Islet precursor cell (in vitro differentiated cells): ENCODE measurements at places on chromosomes 11 and 22.

- DNase-seq: no peak
These were observed 1.2 kb downstream of the HIKESHI start for GRCh38 chr11:86303257-86303656.

- DNase-seq: no peak
These were observed 28.4 kb downstream of the ARFGAP2 start for GRCh38 chr11:47148270-47148669.

DNA sequence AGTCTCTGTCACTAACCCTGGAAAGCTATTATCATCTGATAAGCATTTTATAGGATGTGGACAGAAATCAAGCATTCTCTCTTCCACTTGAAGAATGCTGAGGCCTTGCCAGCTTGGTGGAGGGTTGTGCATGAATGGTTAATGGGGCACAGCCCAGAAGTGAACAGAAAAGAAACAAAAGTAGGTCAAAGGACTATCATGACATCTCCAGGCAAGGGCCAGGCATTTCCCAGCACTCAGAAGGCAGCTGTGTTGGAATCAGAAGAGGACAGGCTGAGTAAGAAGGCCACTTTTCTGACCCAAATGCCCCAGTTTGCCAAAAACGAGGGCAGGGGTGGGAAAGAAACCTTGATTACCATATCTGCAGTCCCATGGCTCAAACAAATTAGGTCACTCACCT is 12.4 kb downstream of the TENM4 start:
- no peak for DNase-seq

DNA sequence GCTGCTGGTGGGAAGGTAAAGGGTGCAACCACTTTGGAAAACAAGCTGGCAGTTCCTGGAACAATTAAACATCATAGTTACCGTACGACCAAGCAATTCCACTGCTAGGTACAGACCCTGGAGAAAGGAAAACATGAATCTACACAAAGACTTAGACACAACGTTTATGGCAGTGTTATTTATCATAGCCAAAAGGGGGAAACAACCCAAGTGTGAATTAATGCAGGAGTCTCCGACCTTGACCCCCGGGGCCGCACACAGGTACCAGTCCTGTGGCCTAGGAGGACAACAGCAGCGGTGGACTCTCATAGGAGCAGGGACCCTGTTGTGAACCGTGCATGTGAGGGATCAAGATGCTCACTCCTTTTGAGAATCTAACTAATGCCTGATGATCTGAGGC is 22.5 kb downstream of the PRDM10 start:
- DNase-seq: no peak

- DNase-seq: no peak
These were observed 35.2 kb upstream of the USP47 start for GRCh38 chr11:11806586-11806985.

DNA sequence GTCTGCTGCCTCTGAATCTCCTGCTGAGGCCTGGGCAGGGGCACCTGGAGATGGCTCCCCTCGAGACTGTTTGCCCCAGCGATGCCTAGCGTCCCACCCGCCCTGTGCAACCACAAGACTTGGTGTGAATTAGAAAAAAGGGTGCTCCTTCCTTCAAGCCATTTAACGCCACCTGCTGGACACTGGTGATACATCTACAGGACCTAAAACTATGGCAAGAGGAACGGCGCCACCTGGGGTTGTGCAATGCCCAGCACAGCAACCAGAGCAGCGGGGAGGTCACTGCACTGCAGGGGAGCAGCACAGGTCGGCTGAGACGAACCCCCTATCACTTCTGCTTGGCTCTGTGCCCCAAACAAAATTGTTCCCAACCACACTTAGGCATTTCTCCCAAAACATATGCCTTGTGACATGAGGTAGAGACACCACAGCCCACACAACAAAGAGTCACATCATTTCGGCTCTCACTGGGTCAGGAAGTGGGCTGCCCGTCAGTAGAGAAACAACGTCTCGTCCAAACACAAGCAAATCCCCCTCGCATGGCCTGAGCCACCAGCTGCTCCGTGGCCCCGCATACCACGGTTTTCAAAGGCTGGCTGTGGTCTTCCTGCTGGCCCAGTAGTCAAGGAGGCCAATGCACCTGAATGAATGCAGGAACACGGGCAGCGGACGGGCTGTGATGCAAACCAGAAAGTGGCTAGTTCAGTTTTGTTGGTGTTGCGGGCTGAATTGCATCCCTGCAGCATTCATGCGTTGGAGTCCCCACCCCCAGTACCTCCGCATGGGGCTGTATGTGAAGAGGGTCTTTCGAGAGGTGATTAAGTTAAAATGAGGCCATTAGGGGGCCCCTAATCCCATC is 171.9 kb downstream of the SHANK2 start:
- DNase-seq: peak; percentile 81

DNA sequence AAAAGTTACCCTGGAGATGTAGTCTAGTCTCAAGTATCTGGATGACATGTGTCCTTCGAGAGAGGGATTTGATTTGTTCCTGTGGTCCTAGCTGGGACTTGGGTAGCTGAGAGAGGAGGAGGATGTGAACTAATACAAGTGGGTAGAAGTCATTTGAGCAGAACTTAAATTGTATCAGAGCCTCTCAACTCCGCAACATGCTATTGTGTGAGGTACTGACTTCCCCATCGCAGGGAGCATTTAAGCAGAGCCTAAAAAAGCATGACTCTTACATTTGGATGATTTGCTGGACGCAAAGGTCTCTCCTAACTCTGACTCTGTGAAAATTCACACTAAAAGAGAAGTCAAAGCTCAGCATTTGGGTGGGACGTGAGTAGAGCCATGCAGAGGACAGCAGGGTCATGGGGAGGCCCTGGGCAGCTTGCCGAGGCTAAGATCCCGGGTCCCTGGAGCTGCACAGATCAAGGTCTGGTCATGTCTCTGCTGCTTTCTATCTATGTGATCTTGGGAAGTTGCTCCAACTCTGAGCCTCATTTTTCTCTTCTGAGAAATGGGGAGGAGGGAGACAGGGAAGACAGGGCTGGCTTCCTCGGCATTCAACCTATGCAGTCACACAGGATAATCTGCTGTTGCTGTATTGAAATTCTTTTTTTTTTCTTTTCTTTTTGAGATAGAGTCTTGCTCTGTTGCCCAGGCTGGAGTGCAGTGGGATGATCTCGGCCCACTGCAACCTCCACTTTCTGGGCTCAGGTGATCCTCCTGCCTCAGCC is 44.9 kb downstream of the CD82 start:
- no peak for DNase-seq

DNA sequence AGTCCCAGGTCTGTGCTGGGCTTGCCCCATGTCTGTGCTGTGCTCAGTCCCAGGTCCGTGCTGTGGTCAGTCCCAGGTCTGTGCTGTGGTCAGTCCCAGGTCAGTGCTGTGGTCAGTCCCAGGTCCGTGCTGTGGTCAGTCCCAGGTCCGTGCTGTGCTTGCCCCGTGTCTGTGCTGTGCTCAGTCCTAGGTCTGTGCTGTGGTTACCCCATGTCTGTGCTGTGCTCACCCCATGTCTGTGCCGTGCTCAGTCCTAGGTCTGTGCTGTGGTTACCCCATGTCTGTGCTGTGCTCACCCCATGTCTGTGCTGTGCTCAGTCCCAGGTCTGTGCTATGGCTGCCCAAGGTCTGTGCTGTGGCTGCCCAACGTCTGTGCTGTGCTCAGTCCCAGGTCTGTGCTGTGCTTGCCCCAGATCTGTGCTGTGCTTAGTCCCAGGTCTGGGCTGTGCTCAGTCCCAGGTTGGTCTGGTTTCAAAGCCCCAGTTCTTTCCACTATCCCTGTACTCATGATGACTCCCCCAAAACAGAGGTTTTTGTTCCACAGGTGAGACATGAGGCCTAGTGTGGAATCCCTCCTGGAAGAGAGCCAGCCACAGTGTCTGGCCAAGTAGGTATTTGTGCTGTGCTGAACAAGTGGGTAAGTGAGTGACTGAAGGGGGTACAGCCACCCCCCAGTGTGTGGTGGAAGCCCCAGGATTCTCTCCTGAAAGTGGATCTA is 34.8 kb downstream of the IRAG1 start:
- DNase-seq: peak; percentile 54

DNA sequence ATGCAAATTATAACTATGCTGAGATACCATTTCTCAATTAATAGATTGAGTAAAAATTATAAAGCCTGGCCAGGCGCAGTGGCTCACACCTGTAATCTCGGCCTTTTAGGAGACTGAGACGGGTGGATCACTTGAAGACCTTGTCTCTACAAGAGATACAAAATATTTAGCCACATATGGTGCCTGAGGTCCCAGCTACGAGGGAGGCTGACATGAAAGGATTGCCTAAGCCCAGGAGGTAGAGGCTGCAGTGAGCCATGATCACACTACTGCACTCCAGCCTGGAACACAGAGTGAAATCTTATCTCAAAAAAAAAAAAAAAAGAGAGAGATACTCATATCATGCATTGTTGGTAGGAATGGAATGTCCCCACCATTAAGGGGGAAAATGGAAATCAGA is 142.4 kb downstream of the RCN1 start:
- DNase-seq: no peak

- no peak for DNase-seq
These were observed 489.5 kb downstream of the DLG2 start for GRCh38 chr11:85137597-85137996.

GRCh38 chr11:124194293-124195188 is 11.4 kb downstream of the OR10D3 start:
- DNase-seq: no peak

- no peak for DNase-seq
These were observed 1.5 kb upstream of the SYT9 start for GRCh38 chr11:7250166-7250565.

DNA sequence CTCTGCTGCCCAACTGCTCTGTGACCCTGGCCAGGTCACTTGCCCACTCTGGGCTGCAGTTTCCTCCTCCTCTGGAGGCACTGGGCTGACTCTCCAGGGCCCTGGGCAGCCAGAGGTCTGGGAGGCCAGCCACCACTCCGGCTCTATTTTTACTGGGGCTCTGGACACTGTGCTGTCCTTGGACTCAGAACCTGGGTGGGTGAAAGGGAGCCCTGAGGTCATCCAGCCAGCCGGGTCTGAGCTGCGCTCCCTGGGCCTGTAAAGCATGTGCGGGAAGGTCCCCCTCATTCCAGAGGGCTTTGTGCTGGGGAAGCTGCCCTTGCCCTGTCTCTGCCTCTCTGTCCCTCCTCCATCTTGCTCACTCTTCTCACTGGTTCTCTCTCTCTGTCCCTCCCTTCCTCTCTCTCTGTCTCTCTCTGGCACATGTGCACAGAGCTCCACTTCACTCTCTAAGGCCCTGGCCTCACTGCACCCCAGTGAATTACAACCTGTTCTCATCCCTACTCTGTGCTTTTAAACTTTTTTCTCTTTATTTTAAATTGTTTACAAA is 24.6 kb downstream of the MB start:
- DNase-seq: peak; percentile 61

GRCh38 chr11:120230433-120231071 is 9.4 kb upstream of the POU2F3 start:
- DNase-seq: no peak

- no peak for DNase-seq
These were observed 34.6 kb downstream of the PARVG start for GRCh38 chr22:44215287-44215686.

DNA sequence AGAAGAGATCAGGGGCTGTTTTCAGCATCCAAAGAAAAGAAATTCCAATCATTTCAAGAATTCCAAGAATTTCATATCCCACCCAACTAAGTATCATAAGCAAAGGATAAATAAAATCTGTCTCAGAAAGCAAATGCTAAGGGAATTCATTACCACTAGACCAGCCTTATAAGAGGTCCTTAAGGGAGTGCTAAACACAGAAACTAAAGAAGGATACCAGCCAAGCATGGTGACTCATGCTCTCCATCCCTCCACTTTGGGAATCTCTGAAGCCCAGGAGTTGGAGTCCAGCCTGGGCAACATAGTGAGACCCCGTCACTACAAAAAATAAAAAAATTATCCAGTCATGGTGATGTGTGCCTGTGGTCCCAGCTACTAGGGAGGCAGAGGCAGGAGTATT is 17.8 kb downstream of the FADD start:
- DNase-seq: no peak

DNA sequence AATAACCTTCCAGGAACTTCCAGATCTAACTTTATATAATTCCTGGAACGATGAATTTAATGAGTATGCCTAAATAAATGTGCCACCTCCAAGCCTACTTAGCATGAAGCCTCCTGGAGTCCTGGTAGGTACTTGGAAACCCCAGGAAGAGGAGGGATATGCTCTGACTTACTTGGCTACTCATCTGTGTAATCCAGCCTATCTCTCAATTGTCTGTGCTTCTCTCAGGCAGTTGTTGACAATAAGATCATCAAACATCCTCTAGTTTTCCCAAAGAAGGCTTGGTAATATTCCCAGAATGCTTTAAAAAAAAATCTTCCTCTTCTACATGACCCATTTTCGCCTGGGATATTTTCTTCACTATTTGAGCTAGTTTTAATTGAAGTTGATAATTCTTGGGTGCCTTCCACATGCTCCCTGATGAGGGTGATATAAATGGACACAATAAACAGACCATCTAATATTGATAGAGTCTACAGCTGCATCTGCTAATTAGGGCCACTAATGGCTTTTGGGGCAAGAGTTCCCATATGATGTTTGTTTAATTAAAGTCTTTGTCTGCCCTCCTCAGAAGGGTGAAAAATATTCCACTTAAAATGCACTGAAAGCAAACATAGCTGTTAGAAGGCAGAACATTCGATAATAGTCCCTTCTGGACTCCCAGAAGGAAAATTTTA is 75.5 kb upstream of the RAB38 start:
- no peak for DNase-seq

DNA sequence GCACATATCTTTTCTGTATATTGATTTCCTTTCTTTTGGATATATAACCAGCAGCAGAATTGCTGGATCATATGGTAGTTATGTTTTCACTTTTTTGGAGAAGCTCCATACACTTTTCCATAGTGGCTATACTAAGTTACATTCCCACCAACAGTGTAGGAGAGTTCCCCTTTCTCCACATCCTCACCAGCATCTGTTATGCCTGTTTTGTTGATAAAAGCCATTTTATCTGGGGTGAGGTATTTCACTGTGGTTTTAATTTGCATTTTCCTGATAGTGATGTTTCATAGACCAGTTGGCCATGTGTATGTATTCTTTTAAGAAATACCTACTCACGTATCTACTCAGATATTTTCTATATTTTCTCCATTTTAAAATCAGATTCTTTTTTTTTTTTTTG is 419.3 kb upstream of the FAT3 start:
- DNase-seq: no peak

- DNase-seq: no peak
These were observed 4.9 kb downstream of the MS4A15 start for GRCh38 chr11:60761436-60762190.
